ENCODE measurements at places on chromosomes 13 and 19.

DNA sequence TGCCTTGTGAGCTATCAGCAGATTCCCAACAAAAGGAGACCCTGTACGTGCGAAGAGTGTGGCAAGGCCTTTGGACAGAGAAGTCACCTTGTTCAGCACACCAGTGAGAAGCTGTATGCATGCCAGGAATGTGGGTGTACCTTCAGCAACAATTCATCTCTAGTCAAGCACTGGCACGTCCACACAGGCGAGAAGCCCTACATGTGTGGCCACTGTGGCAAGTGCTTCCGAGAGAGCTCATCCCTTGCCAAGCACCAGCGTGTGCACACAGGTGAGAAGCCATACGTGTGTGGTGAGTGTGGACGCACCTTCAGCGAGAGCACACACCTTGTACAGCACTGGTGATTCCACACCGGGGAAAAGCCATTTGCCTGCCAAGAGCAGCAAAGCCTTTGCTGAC, 7.6 kb upstream of the ZSCAN22 start:
- DNase-seq = no peak

GRCh38 chr13:40377783-40378182, 288.7 kb downstream of the FOXO1 start:
- peak; percentile 30 for DNase-seq

DNA sequence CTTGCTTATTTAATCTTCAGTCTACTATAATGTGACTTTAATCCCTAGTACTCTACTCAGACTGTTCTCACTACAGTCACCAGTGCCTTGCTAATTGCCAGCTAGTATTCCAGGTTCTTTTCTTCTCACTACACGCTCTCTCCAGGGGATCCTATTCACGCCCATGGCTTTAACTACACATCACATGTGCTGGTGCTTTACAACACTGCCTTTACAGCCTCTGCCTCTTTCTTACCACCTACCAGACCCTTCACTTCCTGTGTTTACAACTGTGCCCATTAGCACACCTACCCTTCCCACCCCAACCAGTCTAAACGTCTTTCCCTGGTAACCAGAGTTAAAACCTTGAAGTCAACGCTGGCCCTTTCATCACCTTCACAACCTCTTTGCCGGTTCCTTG, 249.5 kb downstream of the DNAJC15 start:
- no peak for DNase-seq

GRCh38 chr13:42075517-42075916, 27.1 kb downstream of the DGKH start:
- DNase-seq = no peak

- no peak for DNase-seq
Measured at GRCh38 chr13:67137044-67137735, 92.9 kb downstream of the PCDH9 start.
